SK-N-SH treated with all-trans-retinoic acid at 6 μM for 48 hours (cell line): ENCODE measurements at places on chromosomes 3 and 15.

DNA sequence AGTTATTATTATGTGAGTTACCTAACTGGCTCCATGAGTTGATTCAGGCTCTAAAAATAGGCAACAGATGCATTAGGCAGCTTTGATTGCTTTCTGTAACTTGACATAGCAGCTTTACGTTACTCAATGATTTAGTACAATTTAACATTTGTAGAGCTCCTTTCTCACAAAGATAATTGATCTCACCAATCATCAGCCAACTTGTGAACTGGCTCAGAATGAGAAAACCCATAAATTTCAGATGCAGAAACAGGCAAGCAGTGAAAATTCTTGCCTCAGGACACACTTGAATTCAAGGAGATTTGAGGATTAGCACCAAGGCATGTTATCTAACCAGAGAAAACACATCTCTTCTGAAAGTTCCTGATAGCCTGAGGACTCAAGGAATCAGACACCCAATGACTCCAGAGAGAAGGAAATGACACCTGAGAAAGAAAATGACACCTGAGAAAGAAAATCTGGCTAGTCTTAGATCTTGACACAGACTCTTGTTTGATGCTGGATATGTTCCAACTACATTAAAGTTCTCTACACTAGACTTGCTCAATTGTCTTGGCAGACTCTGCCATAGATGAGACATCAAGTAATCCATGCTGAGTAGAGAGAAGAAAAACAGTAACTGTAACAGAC lies 315.1 kb upstream of the CBLB start:
- ATAC-seq = 0 out of 3 replicates have a peak, but pooled peaks have one; percentile 41

DNA sequence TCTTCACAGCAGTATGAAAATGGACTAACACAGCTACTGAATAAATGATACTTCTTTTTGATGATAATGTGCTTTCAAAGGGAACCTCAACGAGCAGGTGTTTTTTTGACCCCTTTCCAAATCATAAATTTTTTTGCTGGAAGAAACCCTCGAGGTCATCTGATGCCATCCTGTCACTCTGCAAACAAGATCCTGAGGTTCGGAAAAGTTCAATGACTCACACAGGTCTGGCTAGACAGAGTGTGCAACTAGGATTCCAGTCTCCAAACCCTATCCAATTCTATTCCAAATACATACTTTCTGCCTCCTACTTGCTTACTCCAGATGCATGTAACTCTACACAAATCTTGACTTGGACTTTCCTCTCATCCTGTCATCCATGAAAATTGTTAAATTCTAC lies 124.7 kb downstream of the NEDD4 start:
- no peak for ATAC-seq

DNA sequence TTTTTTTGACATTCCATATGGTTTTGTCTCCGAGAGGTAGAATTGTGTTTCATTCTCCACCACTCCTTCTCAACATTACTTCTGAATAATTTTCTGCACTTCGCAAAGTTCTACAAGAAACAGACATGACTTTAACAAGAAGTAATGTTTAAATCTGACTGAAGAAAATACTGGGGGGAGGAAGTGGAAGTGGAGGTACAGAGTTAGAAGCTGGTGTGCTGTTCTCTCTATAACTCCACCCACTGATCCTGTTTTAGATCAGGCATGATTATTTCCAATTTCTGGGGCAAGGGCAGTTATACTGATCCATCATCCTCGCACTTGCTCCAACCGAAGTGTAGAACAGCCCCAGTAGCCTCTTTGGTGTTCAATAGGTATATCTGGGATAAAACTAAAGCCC lies 9.2 kb upstream of the MCCC1 start:
- ATAC-seq = peak; percentile 68

GRCh38 chr15:90547540-90547939 lies 17.8 kb downstream of the CRTC3 start:
- no peak for ATAC-seq

DNA sequence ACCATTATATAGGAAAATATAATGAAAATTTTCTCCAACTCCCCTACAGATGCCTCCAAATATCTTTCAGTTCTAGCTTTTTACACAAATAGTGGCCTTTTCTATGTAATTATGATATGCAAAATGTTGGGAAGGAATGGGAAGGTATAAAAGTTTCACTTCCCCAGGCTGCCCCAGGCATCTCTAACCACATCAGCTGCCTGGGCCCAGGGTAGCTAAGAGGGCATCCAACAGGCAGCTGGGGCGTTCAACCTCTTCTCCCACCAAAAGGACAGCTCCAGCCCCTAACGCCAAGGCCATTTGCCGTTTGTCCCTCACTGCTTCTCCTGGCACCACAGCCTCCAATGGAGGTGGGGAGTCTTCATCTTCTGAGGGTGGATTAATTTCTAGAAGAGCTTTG lies 188.1 kb upstream of the TSC22D2 start:
- no peak for ATAC-seq

DNA sequence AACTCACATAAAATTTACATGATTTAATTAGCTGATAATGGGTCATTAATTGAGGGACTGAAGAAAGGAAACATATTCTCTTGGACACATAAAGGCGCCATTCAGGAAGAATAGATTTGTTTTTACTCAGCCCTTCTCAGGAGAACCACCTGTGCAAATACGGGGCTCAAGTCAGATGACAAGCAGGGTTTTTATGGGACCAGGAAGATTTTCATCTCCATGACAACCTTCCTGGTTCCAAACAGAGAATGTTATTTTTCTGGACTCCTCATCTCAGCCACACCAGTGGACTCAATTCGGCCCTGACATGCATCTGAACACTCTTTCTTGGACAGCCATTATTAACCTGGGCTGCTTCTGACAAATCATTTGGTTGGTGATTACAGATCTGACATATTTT lies 120.5 kb downstream of the PDZRN3 start:
- ATAC-seq = no peak

- no peak for ATAC-seq
These were observed 92.2 kb upstream of the AGTR1 start for GRCh38 chr3:148605521-148605920.

DNA sequence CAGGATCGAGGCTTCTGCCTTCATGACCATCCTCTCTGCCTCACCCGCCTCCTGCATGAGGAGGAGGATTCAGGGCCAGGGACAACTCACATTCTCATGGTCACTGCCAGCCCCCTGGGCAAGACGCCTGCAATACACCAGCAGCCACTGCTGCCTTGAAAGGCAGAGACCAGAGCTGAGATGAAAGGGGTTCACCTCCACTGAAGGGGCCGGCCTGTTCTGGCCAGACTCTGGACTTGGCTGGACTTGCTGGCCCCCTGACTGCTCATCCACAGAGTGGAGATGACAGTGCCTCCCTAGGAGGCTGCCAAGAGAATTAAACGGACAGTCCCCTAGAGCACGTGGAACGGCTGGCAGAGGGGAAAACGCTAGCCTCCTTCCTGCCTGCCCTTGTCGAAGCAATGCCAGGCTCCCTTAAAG lies 35.2 kb downstream of the MGLL start:
- no peak; the same call in 2 of the 3 replicates for ATAC-seq

DNA sequence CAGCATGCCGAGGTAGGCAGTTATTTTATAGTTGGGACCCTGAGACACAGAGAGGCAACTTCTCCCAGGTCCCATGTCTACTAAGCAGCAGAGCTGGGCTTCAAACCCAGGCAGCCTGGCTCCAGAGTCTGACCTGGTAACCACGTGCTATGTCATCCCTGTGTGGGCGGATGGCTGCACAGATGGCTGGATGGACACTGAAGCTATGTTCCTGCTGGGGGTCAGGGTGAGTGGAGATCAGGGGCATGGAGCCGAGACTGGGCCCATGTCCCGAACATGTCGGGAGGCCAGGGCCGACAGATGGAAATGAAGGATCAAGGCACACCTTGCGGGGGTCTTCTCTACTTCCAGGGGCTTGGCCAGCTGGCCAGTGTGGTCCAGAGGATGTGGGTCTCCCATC lies 9.3 kb upstream of the FBLN2 start:
- ATAC-seq = no peak
